Stimulated activated CD4-positive, alpha-beta T cell treated with anti-CD3 and anti-CD28 coated beads, Interleukin-15, amount 100 ng/mL, for 1 hour (primary cell): ENCODE measurements at places on chromosomes 4 and X.

DNA sequence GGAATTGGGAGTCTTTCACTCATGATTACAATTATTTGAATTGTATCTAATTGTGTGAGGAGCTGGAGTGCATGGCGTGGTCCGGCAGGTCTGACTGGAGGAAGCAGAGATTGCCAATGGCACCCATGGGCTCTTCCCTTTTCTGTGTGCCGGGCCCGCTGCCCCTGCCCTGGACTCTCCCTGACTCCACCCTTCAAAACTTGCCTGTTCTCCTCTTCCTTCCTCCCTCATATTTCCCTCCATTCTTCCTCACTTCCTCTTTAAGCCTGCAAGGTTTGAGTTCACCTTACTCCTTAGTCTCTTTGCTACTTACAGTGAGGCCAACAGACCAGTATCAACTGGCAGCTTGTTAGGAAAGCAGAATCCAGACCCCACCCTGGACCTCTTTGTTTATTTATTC is 6.5 kb upstream of the STBD1 start:
- no peak for DNase-seq

DNA sequence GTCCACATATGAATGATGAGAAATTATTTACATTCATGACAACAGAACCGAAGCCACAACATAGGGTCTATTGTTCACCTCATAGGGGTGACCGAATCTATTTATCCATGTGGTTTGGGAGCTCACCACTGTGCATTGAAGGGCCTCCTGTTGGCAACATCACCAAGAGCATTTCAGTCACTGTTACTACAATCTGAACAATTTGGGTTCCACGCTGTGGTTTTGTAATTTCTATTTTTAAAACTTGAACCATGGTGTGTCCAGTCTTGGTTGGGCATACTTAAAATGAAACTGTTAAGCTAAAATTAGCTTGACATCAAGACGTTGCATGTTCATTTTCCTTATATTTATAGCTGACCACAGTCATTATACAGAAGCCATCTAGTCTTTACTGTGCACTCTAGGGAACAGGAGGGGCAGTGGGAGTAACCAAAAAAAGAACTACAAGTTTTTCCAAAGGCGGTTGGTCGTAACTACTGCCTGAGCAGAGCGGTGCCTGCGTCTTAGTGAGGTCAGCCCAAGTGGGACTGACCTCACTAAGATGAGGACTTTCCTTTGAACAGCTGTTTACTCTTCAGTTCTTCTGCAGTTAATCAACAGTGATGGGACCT is 192.1 kb downstream of the SPRY1 start:
- DNase-seq, result no peak

- no peak for DNase-seq
These were observed 5.8 kb downstream of the KDM6A start for GRCh38 chrX:44878780-44879179.

- no peak for DNase-seq
These were observed 113.4 kb downstream of the SCLT1 start for GRCh38 chr4:128979934-128980333.

DNA sequence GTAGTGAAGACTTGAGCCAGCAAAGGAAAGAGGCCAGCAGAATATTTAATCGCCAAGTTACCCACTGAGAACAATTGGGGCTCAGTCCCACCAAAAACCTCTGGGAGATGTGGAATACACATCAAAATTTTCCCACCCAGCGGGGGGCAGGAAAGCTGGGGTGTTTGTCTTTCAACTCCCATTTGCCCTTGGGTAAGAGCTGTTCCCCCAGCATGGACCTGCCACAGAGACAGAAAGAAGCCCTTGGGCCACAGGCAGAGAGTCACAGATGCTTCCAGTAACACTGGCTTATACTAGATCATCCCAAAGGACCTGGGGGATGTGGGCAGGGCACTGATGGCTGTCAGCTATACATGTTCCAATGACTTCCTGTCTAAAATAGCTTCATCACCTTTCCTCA is 18.9 kb upstream of the FBXW7 start:
- DNase-seq, result no peak

DNA sequence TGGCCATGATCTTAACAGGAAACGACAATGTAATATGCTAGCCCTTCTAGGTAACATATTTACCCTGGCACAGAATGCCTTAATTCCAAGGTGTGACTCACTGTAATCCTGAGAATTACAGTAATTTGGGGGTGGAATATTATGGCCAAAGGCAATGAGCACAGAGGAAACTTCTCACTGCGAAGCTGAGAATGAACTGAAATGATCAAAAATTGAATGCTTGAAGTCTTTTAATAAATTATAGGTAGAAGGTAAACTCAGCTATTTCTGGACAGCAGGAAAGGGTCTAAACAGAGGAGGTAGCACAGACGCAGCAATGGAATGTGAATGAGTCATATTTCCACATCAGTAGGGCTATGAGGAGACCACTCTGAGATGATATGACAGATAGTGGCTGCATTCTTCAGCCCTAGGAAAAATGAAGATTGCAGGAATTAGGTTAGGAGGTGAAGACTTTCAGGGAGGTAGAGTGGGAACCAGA is 312.6 kb downstream of the PACRGL start:
- no peak for DNase-seq

DNA sequence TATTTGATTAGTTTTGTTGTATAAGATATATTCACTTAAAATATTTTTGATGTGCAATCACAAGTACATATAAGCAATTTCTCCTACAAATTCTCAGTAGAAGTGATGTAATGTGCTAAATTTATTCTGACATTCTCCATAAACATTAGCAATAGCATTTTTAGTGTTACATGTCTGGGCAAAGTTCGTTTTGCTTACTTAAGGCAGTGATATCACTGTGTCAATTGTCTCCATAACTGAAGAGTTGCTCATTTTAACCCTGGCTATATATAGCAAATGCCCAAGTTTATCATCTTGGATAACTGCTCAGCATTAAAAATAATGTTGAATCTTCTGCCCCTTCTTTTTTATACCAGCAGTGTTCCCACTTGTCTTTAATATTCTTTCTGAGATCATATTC is 340.0 kb upstream of the NDST4 start:
- no peak for DNase-seq

DNA sequence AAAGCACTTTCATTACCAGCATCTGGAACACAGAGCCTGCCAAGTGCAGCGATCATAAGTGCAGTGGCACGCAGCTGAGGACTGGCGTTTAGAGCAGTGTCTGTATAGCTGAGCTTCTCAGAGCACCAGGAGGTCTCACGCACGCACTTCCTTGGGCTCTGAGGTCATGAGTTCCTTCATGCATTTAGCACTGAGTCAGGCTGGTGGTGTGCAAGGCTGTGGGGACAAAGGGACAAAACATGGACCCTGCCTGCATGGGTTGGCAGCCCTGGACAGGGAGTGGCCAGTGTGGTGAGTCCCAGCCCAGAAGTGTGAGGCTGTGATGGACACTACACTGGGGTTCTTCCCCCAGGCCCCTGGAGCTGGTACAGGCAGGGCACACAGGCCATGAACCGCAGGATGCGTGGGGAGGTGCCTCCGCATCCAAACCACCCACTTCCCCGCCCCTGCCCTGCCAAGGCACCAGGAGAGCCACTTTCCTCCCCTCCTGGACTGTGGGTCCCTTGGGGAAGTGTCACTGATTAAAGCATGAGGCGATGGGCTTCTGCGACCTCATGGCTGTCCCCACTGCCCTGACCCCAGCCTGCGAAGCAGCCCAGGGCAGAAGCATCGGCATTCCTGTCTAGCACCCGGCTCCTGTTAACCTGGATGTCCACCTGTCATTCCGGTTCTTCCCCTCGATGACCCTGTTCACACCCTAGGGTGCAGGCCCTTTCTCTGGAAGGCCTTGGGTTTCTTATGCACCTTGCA is 37.2 kb upstream of the GPR78 start:
- DNase-seq, result no peak

- peak; percentile 23 for DNase-seq
These were observed at the start of gene MID2 for GRCh38 chrX:107825698-107826237. Gene MID2, plus strand, starts transcription at chrX:107825866. Its CDS starts 561 bp downstream, at chrX:107826427.

- no peak for DNase-seq
These were observed 7.9 kb downstream of the SPRY1 start for GRCh38 chr4:123404533-123404932.

- DNase-seq, result no peak
These were observed 55.1 kb upstream of the ZCCHC13 start for GRCh38 chrX:74248889-74249288.

- DNase-seq, result no peak
These were observed 27.2 kb downstream of the HDX start for GRCh38 chrX:84475101-84475500.

GRCh38 chr4:53059871-53060270 is 197.8 kb downstream of the RASL11B start:
- no peak for DNase-seq

GRCh38 chr4:2051086-2051485 is 8.0 kb upstream of the NAT8L start:
- DNase-seq, result no peak

GRCh38 chrX:5236749-5237148 is 991.9 kb downstream of the NLGN4X start:
- no peak for DNase-seq

DNA sequence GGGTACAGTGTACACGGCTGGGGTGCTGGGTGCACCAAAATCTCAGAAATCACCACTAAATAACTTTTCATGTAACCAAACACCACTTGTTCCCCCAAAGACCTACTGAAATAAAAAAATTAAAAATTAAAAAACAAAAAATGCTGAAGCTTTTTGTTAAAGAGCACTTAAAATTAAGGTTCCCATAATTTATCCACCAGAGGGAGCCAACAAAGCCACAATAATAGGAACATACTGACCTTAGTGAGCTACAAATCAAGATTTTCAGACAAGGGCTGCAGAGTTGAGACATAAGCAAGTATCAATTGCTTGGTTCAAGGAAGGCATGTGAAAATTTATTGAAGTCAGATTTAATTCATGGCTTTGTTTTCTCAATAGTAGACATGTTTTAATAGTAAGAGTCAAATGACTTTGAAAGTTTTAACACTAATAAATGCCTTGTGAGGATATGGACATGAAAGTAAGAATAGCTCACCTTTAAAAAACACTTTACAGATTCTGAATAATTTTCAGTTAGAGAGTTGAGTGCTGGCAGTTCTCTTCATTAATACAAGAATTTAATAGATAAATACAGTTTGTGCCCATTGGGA is 43.0 kb upstream of the SCOC start:
- DNase-seq, result no peak

DNA sequence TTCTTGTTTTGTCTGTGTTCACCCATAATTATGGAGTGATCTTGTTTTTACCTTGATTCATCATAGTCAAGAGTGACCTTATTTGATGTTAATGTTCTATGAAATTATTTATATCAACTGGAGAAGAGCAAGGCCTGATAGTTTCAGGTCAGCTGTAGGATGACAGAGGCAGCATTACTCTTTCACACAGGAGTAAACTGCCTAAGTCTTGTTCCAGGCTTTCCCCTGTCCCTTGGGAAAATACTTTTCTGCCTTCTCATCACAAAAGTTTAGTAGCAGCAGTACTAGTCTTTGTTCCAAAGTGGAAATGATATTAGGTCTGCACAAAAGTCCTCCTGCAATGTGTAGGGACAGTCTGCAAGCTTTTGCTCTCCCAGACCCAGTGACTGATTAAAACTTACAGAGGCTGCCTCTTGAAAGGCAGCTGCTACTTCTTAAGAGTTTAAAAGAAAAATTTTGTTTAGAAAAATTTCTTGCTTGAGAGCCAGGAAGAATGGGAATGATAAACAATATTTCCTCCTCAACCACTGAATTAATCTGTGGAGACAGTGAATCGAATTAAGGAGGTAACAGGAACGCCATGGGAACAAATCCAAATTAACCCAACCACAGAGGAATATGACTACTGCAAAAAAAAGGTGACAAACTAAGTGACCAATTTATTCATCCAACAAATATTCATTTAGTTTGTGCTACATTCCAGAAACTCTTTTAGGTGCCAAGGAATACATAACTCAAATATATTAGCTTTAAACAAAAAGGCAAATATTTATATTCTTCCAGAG is 991.4 kb upstream of the PABPC4L start:
- no peak for DNase-seq

DNA sequence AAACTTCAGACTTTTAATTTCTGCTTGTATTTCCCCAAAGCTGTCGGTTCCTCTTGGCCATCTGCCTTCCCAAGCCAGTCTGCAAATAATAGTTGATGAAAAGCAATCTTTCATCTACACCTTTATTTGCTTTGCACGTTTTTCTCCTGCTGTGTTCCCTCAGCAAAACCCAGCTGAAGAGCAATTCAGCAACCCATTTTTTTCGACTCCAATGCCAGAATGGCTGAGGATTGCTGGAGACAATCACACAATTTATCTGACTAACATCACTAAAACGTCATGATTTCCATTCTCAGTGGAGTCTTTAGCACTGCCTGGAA is 94.3 kb downstream of the GPRIN3 start:
- DNase-seq, result no peak

GRCh38 chr4:4856071-4857000 is 3.1 kb upstream of the MSX1 start:
- DNase-seq, result no peak

DNA sequence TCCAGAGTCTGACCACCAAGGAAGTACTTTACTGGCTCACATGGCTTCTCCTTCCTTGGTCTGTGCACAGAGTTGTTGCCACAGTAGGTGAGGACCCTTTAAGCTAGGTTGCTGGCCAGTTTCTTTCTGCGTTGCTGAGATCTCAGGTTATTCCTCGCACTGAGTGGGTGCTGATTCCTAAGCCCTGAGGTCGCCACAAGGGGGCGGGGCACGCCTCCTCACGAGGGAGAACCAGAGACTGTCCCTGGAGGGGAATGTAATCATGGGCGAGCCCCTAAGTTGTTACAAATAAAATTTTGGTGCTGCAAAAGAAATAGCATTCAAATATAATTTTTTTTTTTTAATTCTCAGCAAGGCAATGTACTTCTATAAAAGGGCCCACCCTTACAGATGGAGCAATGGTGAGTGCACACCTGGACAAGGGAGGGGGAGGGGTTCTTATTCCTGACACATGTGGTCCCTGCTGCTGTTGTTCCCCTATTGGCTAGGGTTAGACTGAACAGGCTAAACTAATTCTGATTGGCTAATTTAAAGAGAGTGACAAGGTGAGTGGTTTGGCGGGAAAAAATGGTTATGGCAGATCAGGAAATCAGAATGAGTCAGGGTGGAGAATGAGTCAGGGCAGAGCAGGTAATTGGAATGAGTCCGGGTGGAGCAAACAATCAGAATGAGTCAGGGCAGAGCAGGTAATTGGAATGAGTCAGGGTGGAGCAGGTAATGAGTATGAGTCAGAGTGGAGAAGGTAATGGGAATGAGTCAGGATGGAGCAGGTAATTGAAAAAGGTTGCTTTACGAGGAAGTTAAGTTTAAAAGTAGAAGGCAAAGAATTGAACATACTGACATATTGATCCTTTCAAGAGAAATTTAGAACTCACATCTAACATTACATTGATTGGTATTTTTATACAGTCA is 107.5 kb downstream of the VSIG4 start:
- no peak for DNase-seq

- no peak for DNase-seq
These were observed 320.3 kb downstream of the PCDH19 start for GRCh38 chrX:100089724-100090123.

DNA sequence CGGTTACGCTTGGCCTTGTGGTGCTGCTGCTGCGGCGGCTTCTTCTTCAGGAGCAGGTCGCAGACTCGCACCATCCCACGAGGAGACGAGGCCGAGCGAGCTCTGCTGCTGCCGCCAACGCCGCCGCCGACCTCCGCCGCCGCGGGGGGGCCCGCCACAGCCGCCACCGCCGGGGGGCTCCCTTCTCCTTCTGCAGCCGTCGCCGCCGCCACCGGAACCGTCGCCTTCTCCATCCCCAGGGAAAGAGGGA is 237 bp downstream of the ANKRD17 start:
- DNase-seq, result no peak
